COR-L47 (cell line): ENCODE measurements at places on chromosomes 2 and 18.
A peak's percentile ranks its signal among the peaks of the same experiment; 100 is the strongest.

- no peak for DNase-seq
Measured at GRCh38 chr2:223979730-223980396, 22.6 kb downstream of the MRPL44 start.

- DNase-seq = no peak
Measured at GRCh38 chr18:55737266-55737665, 149.3 kb upstream of the TCF4 start.

DNA sequence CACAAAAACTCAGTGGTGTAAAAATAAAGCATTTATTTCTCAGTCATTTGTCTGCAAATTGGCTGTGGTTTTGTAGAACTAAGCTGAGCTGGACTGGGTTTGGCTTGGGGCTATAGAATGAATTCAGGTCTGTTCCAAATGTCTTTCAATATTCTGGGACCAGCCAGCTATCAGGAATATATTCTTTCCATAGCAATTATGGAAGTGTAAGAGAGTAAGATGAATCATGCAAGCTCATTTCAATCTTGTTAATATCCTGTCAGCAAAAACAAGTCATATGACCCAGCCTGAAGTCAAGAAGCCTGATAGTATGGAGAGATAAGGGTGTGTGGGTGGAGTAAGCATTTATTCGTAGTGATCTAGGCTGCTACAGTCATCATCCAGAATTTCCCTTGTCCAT is 481.0 kb upstream of the CDH2 start:
- DNase-seq = no peak

GRCh38 chr2:144459937-144460336 is 60.0 kb downstream of the ZEB2 start:
- no peak for DNase-seq

GRCh38 chr2:177347570-177347969 is 45.0 kb upstream of the AGPS start:
- DNase-seq = no peak

GRCh38 chr2:108325756-108326155 is 37.1 kb downstream of the SULT1C2 start:
- DNase-seq = no peak

DNA sequence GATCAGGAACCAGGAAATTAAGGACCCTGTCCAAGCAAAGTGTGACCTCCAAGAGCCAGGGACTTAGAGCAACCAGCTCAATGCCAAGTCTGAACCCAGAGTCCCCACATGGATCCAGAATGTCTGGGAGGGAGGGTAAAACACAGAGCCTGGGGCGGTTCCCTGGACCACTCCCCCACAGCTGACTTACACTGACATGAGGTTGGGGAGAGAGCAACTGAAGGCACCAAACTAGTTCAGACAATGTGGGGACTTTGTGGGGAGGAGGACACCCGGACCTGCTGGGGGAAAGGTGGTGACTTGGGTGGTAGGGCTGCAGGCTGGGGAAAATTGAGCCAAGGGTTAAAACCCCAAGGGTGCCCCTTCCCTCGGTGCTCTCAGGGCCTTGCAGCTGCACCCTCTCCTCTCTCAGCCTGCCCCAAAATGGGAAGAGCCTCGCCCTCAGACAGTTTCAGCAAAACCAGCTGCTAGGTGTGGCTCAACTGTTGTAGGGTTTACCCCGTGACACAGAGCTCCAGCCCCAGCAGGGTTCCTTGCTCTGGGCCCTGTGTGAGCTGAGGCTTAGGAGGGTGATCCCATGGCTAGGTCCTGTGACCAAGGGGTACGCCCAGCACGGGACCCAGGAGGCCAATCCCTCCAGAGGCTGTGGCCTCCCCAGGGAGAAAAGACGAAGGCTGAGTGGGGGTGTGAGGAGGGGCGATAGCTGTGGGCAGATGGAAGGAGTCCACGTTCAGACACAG is 28.6 kb downstream of the MARCO start:
- DNase-seq = no peak

GRCh38 chr18:61581578-61582201 is 248.5 kb downstream of the CDH20 start:
- peak; percentile 75 for DNase-seq

- DNase-seq = no peak
Measured at GRCh38 chr2:40220177-40220925, 231.5 kb downstream of the SLC8A1 start.

GRCh38 chr18:69626171-69626570 is 225.5 kb downstream of the DOK6 start:
- no peak for DNase-seq

GRCh38 chr2:106181064-106181463 is 13.0 kb downstream of the UXS1 start:
- DNase-seq = no peak

DNA sequence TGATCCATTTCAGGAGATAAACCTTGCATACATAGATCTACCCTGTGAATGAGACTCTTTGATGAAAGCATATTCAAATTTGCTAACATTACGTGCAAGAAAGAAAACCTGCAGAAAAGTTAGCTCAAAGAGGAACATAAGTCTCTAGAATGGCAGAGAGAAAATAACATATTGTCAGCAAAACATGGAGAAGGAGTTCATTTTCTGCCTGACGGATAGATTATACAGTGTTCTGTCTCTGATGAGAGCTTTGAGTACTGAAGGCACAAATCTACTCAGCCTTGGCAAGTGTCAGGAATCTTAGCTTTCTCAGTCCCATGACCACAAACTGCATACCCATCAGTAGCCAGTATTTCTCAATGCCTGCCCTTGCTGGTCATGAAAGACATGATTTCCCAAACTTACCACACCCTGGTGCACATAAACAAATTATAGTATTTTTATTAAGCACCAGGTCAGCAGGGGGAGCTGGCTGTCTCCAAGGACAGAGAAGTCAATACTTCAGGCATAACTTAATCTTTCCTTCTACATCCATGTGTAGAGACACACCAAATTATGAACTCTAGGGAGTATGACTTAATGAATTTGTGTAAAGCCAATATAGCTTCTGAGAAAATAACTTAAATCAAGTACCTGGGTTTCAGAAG is 401.2 kb upstream of the SOX11 start:
- DNase-seq = no peak

GRCh38 chr2:152165780-152166179 is 9.8 kb downstream of the STAM2 start:
- no peak for DNase-seq

DNA sequence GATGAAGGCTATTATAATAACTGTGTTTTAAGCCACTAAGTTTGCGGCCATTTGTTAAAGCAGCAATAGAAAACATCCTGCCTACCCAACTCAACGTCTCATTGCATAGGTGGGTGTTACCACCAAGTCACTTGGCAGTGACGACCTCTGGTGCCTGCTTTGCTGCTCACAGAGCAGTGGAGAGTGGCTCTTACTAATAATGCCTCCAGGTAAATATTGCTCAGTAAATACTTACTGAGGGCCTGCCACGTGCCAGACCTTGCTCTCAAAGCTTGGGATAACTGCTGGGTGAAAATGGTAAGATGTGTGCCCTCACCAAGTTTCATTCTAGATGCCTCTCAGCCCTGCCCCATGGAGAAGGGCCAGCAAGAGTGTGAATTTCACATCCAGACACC is 27.7 kb downstream of the ITGA6 start:
- no peak for DNase-seq
